PC-3 (cell line): ENCODE measurements at places on chromosomes 5 and 9. TPM values are rescaled to one million over a fixed set of nuclear protein-coding genes. Genes with fewer than 3 reads are reported as not detected.

GRCh38 chr5:130135506-130135905 is 231.2 kb downstream of the CHSY3 start:
- peak; percentile 35 for DNase-seq

DNA sequence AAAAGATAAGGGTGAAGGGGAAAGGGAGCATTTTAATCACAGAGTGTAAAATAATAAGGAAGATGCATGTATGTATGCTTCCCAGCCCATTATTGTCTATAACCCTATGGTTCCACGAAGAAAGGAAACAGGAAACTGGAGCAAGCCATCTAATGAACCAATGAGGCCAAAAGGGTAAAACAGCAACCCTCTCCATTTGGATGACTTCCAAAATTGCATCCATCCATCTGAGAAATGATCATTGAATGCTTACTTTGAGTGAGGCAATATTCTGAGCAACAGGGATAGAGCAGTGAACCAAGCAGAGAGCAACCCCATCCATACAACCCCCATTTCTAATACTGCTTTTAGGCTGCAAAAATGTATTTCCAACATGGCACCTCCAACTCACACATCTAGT is 46.9 kb downstream of the ARL15 start:
- DNase-seq, result no peak

The CAVIN4 gene
- total RNA-seq, result 0.95 and 1.0 TPM in 2 replicates

DNA sequence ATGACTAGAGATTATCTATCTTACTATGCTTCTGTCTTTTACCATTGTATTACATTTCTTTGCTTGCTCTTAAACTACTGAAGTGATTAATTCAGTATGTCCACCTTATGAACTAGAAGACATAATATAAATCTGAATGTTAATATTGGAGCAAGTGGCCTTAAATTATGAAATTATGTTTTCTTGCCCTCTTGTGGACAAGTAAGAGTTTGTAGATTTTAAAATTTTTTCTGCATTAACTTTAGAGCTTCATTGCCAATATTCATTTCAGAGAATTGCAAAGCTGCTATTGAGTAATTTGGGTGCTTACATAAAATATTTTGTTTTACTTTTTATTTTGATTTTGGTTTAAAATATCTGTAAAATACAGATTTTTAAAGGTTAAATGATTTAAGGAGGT is 55.3 kb downstream of the RANBP17 start:
- no peak for DNase-seq

The C5orf58 gene
- total RNA-seq, result not detected in 2 replicates

DNA sequence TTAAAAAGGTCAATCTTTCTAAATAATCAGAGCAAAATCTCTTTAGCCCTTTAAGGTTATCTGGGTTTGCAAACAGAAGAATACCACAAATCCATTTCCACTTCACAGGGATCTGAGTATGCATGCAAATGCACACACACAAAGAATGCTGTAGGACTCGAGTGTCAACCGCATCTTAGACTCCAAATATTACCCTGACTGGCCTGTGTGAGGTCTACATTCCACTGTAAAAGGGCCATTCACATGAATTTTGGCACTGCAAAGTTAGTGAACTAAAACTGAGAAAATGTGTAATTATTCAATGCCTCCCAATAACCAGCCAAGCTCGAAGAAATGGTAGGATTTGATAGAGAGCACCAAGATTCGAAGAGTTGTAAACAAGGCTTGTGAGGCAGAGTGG is 199.9 kb downstream of the AGTPBP1 start:
- no peak for DNase-seq

The SH3PXD2B gene
- 8.9 and 9.8 TPM in 2 replicates for total RNA-seq

GRCh38 chr5:75335952-75336614 is 937 bp upstream of the HMGCR start:
- peak; percentile 69 for DNase-seq

DNA sequence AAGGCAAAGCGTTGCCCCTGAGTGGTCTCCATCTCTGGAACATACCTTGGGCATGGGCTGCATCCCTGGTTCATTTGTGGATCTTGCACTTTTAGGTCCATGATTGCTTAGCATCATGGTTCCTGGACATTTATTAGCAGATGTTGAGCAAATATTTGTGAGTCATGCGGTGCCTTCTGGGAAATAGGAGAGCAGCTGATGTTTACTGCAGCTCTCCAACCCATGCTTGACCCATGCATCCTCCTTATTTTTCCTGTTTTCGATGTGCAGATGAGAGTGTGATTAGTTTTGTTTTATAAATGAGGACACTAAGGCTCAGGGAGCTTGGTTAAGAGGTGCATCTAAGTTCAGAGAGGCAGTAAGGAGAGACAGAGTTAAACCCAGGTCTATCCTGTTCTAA is 253.7 kb downstream of the ICE1 start:
- DNase-seq, result no peak

The CEMIP2 gene
- 10.1 and 16.0 TPM in 2 replicates for total RNA-seq

The INSL4 gene
- not detected in 2 replicates for total RNA-seq

- no peak for DNase-seq
Observed at GRCh38 chr5:110973510-110973909, 98.0 kb upstream of the TSLP start.

- DNase-seq, result no peak
Observed at GRCh38 chr5:124237206-124237695, 509.2 kb downstream of the ZNF608 start.

DNA sequence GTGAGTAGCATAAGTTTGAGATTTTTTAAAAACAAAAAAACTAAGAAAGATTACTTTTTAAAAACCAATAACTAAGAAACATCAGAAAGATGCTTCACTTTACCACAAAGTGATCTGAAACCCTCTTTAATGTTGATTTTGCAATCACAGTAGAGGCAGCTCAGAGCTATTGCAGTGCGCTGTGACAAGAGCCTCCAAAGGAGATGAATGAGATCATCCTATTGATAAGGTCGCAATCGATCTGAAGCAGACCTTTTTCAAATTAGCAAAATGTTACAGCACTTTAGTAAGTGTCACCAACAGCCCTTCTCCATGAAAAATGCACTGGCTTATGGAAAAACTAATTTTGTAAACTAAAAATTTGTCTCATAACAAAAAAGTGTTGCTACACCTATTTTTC is 284.6 kb upstream of the EFNA5 start:
- no peak for DNase-seq

DNA sequence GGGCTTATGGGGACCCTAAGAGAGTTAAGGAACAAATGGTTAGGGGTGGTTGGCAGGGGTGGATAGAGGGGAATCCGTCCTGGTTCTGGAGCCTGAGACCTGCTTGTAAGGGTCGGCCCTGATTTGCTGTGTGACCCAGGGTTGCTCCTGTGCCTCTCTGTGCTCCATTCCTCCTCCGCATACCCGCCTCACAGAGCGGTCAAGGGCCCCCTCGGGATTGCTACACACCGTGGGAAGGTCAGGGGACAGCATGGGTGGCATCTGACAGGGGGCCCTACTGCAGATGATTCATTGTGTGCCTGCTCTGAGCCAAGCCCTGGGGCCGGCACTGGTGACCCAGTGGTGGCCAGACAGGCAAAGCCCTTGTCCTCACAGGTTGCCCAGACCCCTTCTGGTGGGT is 162.3 kb downstream of the GAPVD1 start:
- no peak for DNase-seq

GRCh38 chr9:98332405-98332831 is 77.0 kb upstream of the TBC1D2 start:
- no peak for DNase-seq

The SLC36A1 gene
- total RNA-seq, result 3.6 and 5.7 TPM in 2 replicates

The PSD2 gene
- not detected in 2 replicates for total RNA-seq

The DRD1 gene
- total RNA-seq, result not detected in 2 replicates

- no peak for DNase-seq
Observed at GRCh38 chr5:172113036-172113435, 75.0 kb downstream of the STK10 start.

GRCh38 chr5:115941051-115941675 is 21.1 kb upstream of the LVRN start:
- DNase-seq, result peak; percentile 93

GRCh38 chr9:82972446-82972845 is 90.5 kb downstream of the RASEF start:
- DNase-seq, result no peak

- no peak for DNase-seq
Observed at GRCh38 chr9:117080765-117081390, 334.0 kb downstream of the ASTN2 start.

The SPINK6 gene
- not detected in 2 replicates for total RNA-seq

- peak; percentile 59 for DNase-seq
Observed at GRCh38 chr5:127186657-127187056, 103.9 kb upstream of the MEGF10 start.

DNA sequence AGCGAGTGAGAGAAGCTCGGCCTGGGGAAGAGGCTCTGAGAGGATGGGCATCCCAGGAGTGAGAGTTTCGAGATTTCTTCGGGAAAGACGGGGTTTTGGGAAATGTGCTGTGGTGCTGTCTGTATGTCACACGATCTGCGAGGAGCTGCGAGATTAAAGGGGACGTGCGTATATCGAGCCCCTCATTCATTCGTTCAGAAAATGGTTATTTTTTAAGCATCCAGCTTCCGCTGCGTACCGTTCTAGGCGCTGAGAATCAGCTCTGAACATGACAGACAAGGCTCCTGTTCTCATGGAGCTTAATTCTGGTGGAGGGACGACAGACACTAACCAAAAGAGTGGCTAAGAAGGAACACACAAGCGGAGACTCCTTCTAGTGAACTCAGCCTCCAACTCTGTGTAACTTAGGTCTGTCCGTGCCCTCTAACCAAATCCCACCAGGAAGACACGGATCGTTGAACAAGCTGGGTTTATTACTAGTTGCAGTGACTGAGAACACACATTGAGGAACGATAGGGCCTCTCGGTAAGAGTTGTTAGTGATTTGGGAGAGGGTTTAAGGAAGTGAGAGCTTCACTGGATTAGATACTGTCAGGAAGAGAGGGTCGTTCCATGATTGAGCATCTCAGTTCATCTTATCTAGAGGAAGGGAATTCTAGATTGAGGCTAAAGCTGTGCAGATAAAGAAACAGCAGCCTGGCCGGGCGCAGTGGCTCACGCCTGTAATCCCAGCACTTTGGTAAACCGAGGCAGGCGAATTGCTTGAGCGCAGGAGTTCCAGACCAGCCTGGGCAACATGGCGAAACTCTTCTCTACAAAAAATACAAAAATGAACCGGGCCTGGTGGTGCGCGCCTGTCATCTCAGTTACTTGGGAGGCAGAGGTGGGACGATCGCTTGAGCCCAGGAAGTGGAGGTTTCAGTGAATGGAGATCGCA is 1.0 kb upstream of the FBXW11 start:
- peak; percentile 28 for DNase-seq

- DNase-seq, result no peak
Observed at GRCh38 chr5:120466341-120467006, 2.4 kb downstream of the PRR16 start.

GRCh38 chr9:86983249-86983619 is 35.9 kb upstream of the GAS1 start:
- no peak for DNase-seq

GRCh38 chr5:122130152-122130551 is 806 bp downstream of the ZNF474 start:
- no peak for DNase-seq

The CARD9 gene
- total RNA-seq, result 0.52 and 1.1 TPM in 2 replicates

- no peak for DNase-seq
Observed at GRCh38 chr5:99449786-99450185, 521.0 kb upstream of the CHD1 start.

DNA sequence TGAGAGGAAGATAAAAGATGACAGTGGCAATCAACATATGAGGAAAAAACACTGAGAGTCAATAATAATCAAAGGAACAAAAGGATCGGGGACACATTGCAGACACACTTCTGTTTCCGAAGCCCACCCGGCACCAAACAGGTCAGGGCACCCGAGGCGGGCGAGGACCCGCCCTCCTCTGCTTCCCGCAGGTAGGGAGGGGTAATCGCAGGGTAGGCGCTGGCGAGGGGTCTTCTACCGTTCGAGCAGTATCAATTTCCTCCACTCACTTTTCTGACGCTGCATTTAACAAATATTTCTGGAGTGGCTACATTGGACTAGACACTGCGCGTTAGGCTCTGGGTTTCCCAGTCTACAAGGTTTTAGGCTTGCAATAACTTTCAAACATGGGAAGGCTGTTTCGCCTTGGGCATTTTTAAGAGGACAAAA is 1.3 kb downstream of the TXN start:
- no peak for DNase-seq

The QRFP gene
- not detected in 2 replicates for total RNA-seq

The AQP7 gene
- not detected in 2 replicates for total RNA-seq

DNA sequence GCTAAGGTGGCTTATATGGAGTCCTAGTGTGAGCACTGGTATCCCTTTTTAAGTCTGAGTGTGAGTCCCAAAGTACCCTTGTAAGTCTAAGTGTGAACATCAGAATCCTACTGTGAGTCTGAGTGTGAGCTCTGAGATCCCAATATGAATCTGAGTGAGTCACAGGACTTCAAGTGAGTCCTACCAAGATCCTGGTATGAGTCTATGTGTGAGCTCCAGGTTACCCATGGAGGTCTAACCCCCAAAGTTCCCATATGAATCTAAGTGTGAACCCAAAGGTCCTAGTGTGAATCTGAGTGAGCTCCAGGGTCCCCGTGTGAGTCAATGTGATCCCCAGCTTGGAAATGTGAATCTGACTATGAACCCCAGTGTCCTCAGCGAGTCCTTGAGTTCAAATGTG is 2.3 kb downstream of the CNTFR start:
- no peak for DNase-seq

GRCh38 chr9:109411069-109411761 is 86.9 kb downstream of the PTPN3 start:
- no peak for DNase-seq

GRCh38 chr5:152290181-152290580 is 114.9 kb downstream of the NMUR2 start:
- no peak for DNase-seq

- DNase-seq, result no peak
Observed at GRCh38 chr9:132645711-132646110, 24.1 kb downstream of the DDX31 start.

The BTNL3 gene
- not detected in 2 replicates for total RNA-seq

- no peak for DNase-seq
Observed at GRCh38 chr5:63128761-63129160, 550.1 kb downstream of the LRRC70 start.
